ENCODE measurements at places on chromosomes 16 and 17. TPM values are rescaled to one million over a fixed set of nuclear protein-coding genes. Genes with fewer than 3 reads are reported as not detected.

The TP53TG3 gene
- not detected for total RNA-seq

The DNAH9 gene
- total RNA-seq, result not detected

The TAF1C gene
- 23.0 TPM for total RNA-seq

The NAGS gene
- total RNA-seq, result 3.5 TPM

The MEOX1 gene
- not detected for total RNA-seq

The RUNDC3A gene
- total RNA-seq, result not detected

The OR4D1 gene
- under 0.01 TPM for total RNA-seq

The CCDC154 gene
- total RNA-seq, result 0.29 TPM

The KPNB1 gene
- total RNA-seq, result 508 TPM

The PITPNM3 gene
- 0.44 TPM for total RNA-seq

The PYDC1 gene
- total RNA-seq, result not detected

The TBC1D16 gene
- total RNA-seq, result 94.3 TPM

The MTSS2 gene
- 37.8 TPM for total RNA-seq

The NPIPA3 gene
- 1.2 TPM for total RNA-seq

The RAB37 gene
- 0.83 TPM for total RNA-seq

The CHRNE gene
- 0.87 TPM for total RNA-seq

The KRT36 gene
- not detected for total RNA-seq

The OSBPL7 gene
- total RNA-seq, result 7.6 TPM

The SPAG7 gene
- total RNA-seq, result 56.1 TPM

The DNAAF8 gene
- 0.29 TPM for total RNA-seq

The PHAF1 gene
- 16.0 TPM for total RNA-seq

The BAIAP2 gene
- total RNA-seq, result 48.5 TPM

The TNFRSF17 gene
- total RNA-seq, result not detected

The HSD17B1 gene
- 1.8 TPM for total RNA-seq

The CEMP1 gene
- not detected for total RNA-seq

The HAP1 gene
- under 0.01 TPM for total RNA-seq

The KLHL10 gene
- total RNA-seq, result 0.29 TPM

The FN3K gene
- 6.9 TPM for total RNA-seq

The SPNS2 gene
- total RNA-seq, result 1.0 TPM

The GFER gene
- total RNA-seq, result 17.7 TPM

The TEKT1 gene
- total RNA-seq, result not detected

The HP gene
- not detected for total RNA-seq

The NRN1L gene
- total RNA-seq, result 0.73 TPM

The NPIPB13 gene
- 2.0 TPM for total RNA-seq

The RAB11FIP4 gene
- 1.2 TPM for total RNA-seq

The SLC47A1 gene
- 0.15 TPM for total RNA-seq

The DNAI2 gene
- total RNA-seq, result not detected

The RASD1 gene
- total RNA-seq, result 1.2 TPM

The MVD gene
- 68.3 TPM for total RNA-seq

The SLC25A10 gene
- total RNA-seq, result 19.3 TPM

The RNF157 gene
- 1.7 TPM for total RNA-seq

The NPIPA8 gene
- total RNA-seq, result not detected

The SCGB1C2 gene
- not detected for total RNA-seq

The OSGIN1 gene
- total RNA-seq, result 3.8 TPM

The SMIM36 gene
- total RNA-seq, result not detected

The CHD9NB gene
- 1.2 TPM for total RNA-seq

The UBE2Z gene
- total RNA-seq, result 118 TPM

The ZACN gene
- total RNA-seq, result 0.15 TPM

The TSPAN10 gene
- total RNA-seq, result 2.6 TPM

The NACA2 gene
- total RNA-seq, result not detected

The C16orf92 gene
- total RNA-seq, result not detected

The XYLT2 gene
- total RNA-seq, result 76.3 TPM

The PRCD gene
- 10.2 TPM for total RNA-seq

The YBX2 gene
- total RNA-seq, result 0.29 TPM

The ZG16 gene
- not detected for total RNA-seq

The ZNF597 gene
- 1.3 TPM for total RNA-seq

The RNF222 gene
- not detected for total RNA-seq
